ENCODE measurements at places on chromosomes 7 and 10.

DNA sequence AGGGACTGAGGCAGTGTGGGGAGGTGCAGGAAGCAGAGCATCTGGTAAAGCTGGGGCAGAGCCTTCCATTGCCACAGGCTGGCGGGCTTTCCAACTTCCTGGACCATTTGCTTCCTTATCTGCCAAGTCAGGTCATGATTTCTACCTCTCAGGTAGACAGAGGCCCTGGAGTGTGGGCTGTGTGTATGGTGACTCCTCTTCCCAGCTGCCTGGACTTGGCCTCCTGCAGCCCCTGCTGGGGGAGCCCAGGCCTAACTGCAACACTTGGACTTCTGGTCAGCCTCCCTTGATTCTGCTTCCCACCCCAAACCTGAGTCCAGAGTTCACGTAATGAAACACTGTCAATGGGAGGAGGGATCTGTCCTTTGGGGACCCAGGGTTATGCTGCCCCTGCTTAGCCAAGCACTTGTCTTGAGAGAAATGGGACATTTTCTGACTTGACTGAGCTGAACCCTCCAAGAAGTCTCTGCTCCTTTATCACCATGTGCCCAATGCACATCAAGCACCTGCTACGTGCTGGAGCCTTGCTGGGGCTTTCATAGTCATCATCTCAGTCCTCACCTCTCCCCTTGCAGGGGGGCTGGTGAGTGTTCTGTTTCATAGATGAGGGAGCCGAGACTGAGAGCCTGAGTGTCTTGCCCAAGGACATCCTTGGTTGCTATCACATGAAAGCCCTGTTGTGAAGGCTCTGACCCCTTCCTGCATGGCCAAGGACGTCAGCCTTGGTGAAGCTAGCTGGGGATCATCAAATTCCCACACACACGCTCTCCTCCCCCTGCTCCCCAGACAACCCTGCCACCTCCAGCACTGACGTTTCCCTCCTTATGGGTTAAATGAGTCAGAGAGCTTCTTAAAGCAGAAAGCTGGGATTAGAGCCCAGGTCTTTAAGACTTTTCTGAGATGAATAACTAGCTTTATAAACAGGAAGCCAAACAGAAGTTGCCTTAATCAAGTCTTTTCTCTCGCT is 3.4 kb downstream of the CLEC2L start:
- no peak for DNase-seq

DNA sequence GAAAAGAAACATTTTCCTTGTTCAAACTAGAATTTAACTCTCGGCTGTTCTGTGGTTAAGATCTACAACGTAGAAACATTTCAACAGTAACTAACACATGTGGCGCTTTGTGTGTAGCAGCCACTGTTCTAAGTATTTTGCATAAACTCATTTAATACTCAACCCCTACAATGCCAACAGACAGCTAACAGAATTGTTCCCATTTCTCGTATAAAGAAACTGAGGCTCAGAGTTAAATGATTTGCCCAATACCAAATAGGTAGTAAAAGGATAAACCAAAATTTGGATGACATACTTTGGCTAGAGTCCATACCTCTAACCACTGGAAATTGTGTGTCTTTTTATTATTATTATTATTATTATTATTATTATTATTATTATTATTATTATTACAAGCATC is 72.5 kb upstream of the LRRN3 start:
- no peak for DNase-seq

- DNase-seq, result no peak
Observed at GRCh38 chr7:96316949-96317348, 4.9 kb downstream of the SLC25A13 start.

DNA sequence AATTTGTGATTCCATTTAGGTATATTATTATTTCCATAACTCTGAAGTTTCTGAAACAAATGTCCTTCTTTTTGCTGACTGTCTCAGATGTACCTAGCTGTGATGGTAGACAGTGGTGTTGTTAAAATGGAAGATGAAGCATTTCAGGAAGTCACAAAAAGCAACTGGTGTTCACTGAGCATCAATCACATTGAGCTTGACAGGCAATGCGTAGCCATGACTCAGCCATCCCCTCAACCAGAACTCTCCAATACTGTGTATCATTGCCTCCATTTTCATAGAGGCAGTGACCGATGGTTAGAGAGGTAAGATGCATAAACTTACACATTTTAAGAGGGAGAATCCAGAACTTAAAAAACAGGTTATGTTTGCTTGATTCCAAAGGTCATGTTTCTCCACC is 434.0 kb downstream of the INHBA start:
- DNase-seq, result no peak

DNA sequence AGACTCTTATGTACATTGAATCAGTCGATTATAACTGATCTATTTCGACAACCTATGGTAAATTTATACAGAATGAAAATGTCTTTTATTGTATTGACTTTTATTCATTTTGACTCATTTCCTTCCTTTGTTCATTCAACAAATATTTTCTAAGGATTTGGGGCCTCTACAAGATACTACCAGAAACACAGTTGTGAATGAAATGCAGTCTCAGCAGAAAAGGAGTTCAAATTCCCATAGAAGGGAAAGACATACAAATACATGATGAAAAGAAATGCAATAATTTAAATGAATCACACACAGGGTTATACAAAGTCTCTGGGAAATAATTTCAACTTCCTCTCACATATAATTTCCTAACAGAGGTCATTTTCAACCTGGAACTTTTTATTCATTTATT is 134.0 kb upstream of the SEMA3A start:
- no peak for DNase-seq

DNA sequence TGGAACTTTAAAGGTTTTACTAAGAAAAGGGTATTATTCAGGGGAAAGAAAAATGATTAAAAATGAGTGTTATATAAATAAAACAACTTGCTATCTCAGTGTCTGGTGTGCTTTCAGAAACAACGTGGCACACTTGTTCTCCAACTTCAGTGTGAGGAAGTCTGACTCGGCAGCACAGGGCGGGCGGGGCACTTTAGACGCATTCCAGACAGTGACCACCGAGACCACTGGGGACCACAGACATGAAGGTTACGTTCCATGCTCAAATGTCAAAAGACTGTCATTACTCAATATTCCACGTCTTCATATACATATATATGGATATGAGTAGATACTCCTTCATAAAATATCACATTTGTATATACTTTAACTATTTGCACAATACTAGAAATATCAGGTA is 87.0 kb downstream of the LARP4B start:
- no peak for DNase-seq

DNA sequence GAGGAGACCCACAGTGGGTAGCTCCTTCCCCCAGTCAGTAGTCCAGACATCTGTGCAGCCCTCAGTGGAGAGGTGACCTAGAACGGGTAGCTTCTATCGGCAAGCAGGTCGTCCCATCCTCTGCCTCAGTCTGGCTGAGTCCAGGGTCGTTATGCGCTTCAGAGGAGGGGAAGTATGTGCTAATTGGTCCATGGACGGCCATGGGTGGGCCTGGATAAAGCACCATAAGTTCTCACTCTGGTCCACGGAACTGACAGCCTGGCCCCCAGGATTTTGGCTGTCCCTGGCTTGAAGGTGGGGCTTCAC is 78.6 kb downstream of the HDAC9 start:
- no peak for DNase-seq

- no peak for DNase-seq
Observed at GRCh38 chr7:19327018-19327417, 181.8 kb upstream of the FERD3L start.

DNA sequence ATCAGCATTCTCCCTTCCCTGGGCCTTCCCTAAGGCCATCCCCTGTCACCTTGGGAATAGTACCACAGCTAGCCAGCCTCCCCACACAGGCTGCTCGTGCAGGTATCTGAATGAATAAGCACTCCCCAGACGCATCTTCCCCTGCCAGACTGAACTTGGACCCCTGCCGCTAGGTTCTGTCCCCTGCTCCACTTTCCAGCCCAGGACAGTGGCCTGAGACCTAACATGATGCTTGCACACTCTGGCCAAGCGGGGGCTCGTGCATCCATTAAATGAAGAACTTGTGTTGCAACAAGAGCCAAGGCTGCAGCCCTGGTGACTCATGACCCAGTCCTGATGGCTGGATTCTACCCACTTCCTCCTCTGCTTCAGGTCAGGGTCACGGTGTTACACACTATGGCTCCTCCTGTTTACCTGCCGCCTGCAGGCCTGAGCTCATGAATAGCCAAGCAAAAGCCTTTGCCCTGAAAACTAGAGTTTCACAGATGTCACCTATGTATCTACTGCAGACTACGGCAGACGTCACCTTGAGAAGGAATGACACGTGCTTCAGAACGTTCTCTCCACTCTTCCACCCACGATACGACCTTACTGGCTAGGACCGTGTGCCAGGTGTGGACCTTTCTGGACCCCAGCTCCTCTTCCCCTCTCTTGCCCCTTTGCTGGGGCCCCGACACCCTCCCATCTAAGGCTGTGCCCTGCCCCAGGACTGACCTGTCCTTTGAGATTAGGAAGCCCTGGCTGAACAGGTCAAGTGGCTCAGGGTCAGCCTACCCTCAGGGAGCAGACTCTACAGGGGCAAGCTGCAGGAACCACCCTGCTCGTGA is 6.5 kb downstream of the ASB13 start:
- no peak for DNase-seq

- DNase-seq, result peak; percentile 35
Observed at GRCh38 chr10:79929409-79929904, 19.4 kb downstream of the SFTPD start.

- no peak for DNase-seq
Observed at GRCh38 chr10:123044391-123044790, 35.6 kb downstream of the ACADSB start.

- no peak for DNase-seq
Observed at GRCh38 chr10:51980752-51981151, 281.4 kb upstream of the CSTF2T start.

DNA sequence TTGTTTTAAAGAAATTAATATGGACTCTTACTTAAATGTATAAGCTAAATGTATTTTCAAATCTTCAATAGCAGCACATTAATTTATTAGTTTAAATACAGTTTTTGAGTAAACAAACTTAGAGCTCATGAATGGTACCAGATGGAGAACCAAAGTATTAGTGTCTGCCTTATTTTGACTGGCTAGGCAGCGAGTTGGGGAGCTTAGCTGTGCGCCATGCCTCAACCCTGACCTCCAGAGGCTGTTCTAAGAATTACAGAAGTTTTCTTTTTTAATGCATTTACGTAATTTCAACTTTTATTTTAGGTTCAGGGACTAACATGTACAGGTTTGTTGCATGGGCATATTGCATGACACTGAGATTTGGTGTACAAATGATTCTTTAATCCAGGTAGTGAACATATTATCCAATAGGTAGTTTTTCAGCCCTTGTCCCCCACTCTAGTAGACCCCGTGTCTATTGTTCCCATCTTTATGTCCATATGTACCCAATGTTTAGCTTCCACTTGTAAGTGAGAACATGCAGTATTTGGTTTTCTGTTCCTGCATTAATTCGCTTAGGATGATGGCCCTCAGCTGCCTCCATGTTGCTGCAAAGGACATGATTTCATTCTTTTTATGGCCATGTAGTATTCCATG is 166.8 kb downstream of the IQUB start:
- DNase-seq, result no peak

DNA sequence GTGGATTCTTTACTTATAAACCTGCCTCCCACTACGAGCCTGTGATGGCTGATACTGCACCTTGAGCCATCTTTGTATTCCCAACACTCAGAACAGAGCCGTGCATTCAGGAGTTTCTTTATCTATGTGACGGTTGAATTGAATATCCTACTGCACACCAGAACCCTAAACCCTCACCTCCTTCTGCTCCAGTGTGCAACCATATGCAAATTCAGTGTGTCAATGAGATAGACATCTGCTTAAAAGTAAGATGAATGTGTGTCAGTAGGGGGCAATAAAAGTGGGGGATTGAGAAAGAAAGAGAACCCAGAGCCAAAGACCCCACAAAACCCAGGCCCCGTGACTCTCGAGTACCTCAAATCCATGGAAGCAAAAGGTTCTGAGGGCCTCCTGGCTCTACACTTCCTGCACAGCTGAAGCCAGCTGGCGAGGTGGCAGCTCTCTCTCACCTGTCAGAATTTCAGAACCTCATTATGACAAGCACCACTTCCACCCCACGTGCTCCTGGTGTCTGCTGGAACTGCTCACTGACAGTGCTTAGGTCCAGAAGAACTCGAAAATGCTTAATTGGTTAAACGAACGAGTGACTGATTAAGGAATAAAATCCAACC is 143.3 kb upstream of the GPR26 start:
- DNase-seq, result no peak

- no peak for DNase-seq
Observed at GRCh38 chr7:137195996-137196395, 147.5 kb downstream of the PTN start.

DNA sequence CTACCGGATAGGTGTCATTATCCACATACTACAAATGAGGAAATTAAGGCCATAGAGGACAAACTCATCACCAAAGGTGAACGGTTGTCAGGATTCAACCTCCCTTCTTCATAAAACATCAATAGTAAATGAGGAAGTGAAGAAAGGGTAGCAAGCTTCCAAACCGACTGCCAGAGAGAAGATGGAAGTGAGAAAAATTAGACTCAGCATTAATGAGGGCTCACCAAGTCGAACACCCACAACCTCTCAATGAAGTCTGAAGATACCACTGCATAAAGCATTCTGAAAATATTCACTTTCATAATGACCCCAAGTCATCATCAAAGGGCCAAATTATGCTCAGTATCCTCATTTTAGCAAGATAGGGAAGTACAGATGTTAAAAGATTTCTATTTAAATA is 29.6 kb downstream of the ABCB4 start:
- DNase-seq, result no peak

DNA sequence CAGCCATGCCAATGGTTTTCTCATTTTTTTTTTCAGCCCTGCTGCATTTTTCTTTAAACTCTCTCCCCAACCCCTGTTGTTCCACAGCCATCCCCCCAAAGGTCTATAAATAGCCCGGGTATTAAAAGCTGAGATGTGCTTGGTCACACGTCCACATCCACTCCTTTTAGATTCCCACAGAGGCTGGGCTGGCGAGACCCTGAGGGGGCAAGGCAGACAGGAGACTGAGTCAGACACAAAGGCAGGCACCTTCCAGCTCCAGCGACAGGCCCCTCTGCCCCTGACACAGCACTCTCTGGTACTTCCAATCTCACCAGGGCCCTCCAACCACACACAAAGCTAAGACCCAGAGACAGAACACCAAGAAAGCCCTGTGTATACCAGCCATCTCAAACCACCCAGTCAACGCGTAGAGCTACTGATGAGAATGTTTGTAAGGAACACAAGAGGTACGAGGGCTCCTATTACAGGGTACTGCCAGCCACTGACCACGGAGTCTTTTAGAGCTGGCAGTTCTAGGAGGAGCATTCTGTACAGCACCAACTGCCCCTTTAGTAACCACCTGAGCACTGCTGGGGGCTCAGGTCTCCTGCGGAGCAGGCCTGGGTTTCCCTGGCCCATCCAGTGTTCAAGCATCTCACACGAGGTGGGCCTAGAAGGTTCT is 64.2 kb upstream of the DDC start:
- DNase-seq, result no peak

- DNase-seq, result no peak
Observed at GRCh38 chr10:9198611-9199010, 1144.1 kb downstream of the GATA3 start.

- DNase-seq, result no peak
Observed at GRCh38 chr10:48634198-48634983, 29.5 kb upstream of the ARHGAP22 start.

GRCh38 chr7:67912437-67912836 is 915.8 kb downstream of the TYW1 start:
- no peak for DNase-seq

GRCh38 chr7:73941836-73942551 is 81.0 kb downstream of the TMEM270 start:
- no peak for DNase-seq

- no peak for DNase-seq
Observed at GRCh38 chr10:43863859-43864591, 215.3 kb upstream of the ZNF32 start.

GRCh38 chr7:49780953-49781352 is 7.5 kb downstream of the VWC2 start:
- DNase-seq, result no peak

- no peak for DNase-seq
Observed at GRCh38 chr10:79384773-79385391, 37.6 kb downstream of the PPIF start.

All from T-helper 2 cell (primary cell).